ENCODE measurements at places on chromosomes 5 and 9.

DNA sequence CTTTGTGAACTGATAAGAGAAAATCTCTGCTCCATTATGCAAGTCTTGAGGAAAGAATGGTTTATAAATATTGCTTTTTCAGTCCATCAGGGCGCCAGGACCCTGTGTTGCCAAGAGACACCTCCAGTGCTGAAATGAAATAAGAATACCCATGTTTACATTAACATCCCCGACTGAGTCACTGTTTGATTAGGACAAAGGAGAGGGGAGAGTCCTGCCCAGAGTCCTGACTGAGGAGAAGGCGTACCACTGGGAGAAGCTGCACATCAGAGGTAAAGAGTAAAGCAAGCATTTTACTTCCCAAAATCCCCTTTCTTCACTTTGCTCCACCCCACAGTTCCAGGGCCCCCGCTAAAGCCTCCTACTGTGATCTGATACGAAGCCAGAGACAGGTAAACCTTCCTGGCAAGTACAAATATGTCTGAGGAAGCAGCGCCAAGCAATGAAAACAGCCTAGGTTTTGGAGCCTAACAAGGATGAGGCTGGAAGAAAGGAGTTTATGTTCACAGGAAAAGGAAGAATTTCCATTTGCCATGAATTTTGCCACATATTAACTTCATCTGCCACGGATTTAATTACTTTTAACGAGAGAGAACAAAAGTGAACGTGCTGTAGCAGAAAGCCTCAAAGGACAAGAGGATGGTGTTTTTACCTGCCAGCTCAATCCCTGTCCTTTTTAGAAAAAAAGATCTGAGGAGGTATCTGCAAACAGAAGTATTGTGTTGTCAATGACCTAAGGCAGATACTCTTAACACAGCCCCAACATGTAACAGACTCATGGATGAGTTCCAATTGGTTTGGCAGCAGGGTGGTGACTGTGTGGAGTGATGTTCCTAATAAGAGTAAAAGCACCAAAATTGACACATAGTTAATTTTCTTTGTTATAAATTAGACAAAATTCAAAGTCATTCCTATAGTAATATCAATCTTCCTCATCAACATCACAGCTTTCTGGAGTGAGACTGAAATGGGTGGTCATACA is 209.4 kb upstream of the TLE4 start:
- DNase-seq = no peak

DNA sequence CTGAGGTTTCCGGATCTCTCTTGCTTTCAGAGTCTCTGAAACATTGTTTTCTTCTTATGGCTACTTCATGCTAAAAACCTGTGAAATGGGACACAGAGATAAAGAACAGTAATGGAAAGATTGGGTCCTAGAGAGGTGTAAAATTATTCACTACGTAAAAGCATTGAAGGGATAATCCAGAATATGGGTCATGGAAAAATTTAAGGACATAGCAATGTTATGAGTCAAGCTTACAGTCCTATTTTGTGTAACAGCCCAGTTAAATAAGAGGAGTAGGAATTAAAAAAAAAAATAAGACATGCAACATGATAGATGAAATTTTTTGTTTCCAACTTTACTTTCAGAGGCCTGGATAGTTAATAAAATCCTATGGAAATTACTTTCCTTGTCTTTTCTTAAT is 61.9 kb upstream of the ELL2 start:
- no peak for DNase-seq

DNA sequence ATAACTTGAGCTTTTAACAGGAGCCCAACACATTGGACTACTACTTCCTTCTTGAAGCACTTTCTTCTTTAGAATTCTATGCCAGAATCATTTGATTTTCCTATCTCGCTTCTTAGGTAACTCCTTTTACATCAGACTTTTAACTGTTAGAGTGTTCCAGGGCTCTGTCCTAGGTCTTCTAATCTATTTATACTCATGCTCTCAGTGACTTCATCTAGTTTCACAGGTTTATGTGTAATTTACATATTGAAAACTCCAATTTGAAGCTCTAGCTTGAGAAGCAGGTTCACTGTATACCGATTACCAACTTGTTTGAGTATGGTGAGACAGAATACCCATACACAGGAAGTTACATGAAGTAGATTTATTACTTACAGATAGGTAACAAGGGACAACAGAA is 11.3 kb downstream of the SHOC1 start:
- DNase-seq = no peak

- no peak for DNase-seq
Measured at GRCh38 chr5:80930940-80931339, 29.2 kb upstream of the RASGRF2 start.

- DNase-seq = no peak
Measured at GRCh38 chr5:132838516-132839282, 8.3 kb upstream of the SHROOM1 start.

- no peak for DNase-seq
Measured at GRCh38 chr5:112554101-112554977, 135.3 kb upstream of the EPB41L4A start.

GRCh38 chr5:13866792-13867191 is 77.7 kb downstream of the DNAH5 start:
- DNase-seq = no peak

- no peak for DNase-seq
Measured at GRCh38 chr9:26639761-26640160, 252.8 kb downstream of the CAAP1 start.

- DNase-seq = no peak
Measured at GRCh38 chr9:19550009-19550408, 141.2 kb downstream of the ACER2 start.

- DNase-seq = no peak
Measured at GRCh38 chr9:116243708-116244107, 90.1 kb downstream of the PAPPA start.
